ENCODE measurements at places on chromosomes 7 and 10.

DNA sequence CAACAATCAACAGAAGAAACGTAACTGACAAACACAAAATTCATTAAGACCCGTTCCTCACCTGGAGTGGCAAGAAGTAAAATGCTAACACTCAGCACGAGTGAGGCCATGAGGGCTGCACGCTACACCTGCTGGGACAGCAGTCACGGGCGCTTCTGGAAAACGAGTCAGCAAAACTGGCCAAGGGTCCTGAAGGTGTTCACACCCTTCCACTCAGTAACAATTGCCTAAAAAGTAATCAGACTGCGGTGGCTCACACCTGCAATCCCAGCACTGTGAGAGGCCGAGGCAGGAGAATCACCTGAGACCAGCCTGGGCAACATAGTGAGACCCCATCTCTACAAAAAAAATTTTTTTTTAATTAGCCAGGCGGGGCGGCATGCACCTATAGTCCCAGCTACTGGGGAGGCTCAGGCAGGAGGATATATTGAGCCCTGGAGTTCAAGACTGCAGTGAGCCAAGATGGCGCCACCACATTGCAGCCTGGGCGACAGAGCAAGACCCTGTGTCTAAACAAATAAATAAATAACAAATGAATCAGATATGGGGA is 199.1 kb downstream of the MAD1L1 start:
- no peaks in the 10 kb centered on the region for H3K27me3 ChIP-seq

DNA sequence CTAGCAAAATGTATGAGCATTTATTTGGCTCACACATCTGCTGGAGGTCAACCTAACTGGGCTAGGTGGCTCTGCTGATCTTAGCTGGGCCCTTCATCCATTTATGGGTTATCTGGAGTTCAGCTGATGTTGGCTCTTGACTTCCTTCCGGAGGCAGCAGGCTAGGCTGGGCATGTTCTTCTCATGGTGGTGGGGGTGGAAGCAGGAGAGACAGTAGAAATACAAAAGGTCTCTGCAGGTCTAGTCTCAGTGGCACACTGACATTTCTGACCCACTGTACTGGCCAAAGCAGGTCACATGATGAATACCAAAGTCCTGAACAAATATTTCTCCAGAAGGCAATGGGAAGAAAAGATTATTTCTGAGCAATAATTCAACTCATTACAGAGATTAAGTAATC is 334.6 kb downstream of the CRPPA start:
- DNase-seq: no peak
- H3K36me3 ChIP-seq: no peaks in the 10 kb centered on the region
- H3K27me3 ChIP-seq: no peaks in the 10 kb centered on the region
- H3K4me1 ChIP-seq: no peaks in the 10 kb centered on the region
- no peak overlapping the region for H3K4me3 ChIP-seq
- no peak overlapping the region for H3K27ac ChIP-seq

DNA sequence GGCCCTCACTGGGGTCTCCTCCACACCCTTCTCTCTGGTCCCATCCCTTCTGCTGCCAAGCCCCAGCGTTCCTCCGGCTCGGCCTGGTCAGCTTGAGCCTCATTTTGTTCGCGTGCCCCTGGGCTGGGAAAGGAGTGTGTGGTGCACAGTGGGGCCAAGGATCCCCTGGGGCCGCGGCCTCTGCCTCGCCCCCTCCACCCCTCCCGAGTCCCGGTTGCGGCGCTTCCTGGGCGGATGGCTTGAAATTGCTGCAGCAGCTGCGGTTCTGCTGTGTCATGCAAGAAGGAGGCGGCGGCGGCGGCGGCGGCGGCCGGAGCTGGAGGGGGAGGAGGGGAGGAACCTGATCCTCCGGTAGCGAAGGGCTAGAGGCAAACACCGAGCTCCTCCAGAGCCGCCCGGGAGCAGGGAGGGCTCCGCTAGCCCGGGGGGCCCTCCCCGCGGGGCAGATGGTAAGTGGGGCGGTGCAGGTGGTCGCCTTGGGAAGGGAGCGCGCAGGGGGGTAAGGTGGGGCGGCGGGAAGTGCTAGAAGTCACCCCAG is 217.8 kb upstream of the MKLN1 start:
- peaks cover 7% of the 10 kb centered on the region for H3K4me1 ChIP-seq
- no peaks in the 10 kb centered on the region for H3K27me3 ChIP-seq
- peak; percentile 78 for DNase-seq

- H3K36me3 ChIP-seq: no peaks in the 10 kb centered on the region
- peak; percentile 70 for DNase-seq
- H3K4me1 ChIP-seq: peaks cover 5% of the 10 kb centered on the region
- H3K4me3 ChIP-seq: peak overlapping the region; percentile 100
- H3K27ac ChIP-seq: peak overlapping the region; percentile 59
Observed at GRCh38 chr10:23096802-23097549, 1.6 kb downstream of the MSRB2 start.

DNA sequence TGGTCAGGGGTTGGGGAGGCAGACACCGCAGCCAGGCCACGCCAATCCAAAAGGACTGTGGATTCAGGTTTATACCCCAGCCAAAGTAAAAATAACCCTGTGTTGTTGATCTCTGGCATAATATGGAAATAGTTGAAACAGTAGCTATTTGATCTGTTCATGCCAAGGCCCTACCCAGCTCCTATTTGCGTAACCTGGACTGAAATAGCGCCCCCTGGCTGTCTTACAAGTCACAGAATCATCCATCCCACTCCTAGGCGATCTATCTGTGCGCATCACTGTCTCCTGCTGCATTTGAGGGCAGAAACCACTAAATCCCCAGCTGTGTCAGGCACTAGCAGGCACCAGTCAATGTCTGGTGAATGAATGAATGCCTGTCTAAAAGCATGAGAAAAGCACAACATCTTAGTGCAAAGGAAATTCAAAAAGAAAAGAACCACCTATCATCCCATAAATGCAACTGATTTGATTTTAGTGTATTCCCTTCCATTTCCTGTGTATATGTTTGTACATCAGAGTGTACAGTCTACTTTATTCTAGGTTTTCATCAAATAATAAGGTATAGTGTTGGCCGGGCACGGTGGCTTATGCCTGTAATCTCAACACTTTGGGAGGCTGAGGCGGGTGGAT is 160.0 kb downstream of the SLIT1 start:
- no peak overlapping the region for H3K27ac ChIP-seq
- peaks cover 7% of the 10 kb centered on the region for H3K4me1 ChIP-seq
- H3K4me3 ChIP-seq: no peak overlapping the region
- H3K27me3 ChIP-seq: peaks cover 3% of the 10 kb centered on the region
- peak; percentile 40 for DNase-seq

DNA sequence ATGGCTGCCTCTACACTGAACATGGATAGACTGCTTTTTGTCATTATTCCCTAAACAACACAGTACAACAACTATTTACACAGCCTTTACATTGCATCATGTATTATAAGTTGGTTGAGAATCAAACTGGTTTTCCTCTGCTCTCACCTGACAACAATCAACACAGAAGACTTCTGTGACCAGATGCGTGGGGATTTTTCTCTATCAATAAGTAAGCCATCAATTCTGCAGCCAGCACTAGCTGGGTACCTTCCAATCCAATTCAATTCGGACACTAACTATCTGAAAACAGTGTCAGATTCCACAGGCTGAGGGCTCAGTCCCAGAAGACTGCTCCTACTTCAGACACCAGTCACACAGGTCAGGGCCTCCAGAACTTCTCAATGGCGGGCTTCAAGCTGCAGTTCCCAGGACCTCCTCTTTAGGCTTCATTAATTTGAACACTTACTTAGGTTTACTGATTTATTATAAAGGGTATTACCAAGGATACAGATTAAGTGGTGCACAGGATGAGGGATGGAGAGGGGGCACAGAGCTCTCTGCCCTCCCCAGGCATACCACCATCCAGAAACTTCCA is 36.4 kb upstream of the ASL start:
- peaks cover 3% of the 10 kb centered on the region for H3K4me1 ChIP-seq
- H3K36me3 ChIP-seq: no peaks in the 10 kb centered on the region

- no peaks in the 10 kb centered on the region for H3K4me1 ChIP-seq
- H3K27ac ChIP-seq: no peak overlapping the region
- no peak overlapping the region for H3K4me3 ChIP-seq
- no peak for DNase-seq
Observed at GRCh38 chr7:24685708-24686107, 71.6 kb downstream of the GSDME start.

GRCh38 chr7:100673942-100674410 is 436 bp downstream of the GNB2 start:
- DNase-seq: no peak
- H3K27ac ChIP-seq: peak overlapping the region; percentile 97
- peaks cover 4% of the 10 kb centered on the region for H3K4me1 ChIP-seq
- peaks cover 24% of the 10 kb centered on the region for H3K36me3 ChIP-seq
- no peaks in the 10 kb centered on the region for H3K27me3 ChIP-seq
- H3K4me3 ChIP-seq: peak overlapping the region; percentile 85

GRCh38 chr10:4099202-4099601 is 314.2 kb upstream of the KLF6 start:
- H3K36me3 ChIP-seq: no peaks in the 10 kb centered on the region
- H3K4me1 ChIP-seq: no peaks in the 10 kb centered on the region
- DNase-seq: no peak

DNA sequence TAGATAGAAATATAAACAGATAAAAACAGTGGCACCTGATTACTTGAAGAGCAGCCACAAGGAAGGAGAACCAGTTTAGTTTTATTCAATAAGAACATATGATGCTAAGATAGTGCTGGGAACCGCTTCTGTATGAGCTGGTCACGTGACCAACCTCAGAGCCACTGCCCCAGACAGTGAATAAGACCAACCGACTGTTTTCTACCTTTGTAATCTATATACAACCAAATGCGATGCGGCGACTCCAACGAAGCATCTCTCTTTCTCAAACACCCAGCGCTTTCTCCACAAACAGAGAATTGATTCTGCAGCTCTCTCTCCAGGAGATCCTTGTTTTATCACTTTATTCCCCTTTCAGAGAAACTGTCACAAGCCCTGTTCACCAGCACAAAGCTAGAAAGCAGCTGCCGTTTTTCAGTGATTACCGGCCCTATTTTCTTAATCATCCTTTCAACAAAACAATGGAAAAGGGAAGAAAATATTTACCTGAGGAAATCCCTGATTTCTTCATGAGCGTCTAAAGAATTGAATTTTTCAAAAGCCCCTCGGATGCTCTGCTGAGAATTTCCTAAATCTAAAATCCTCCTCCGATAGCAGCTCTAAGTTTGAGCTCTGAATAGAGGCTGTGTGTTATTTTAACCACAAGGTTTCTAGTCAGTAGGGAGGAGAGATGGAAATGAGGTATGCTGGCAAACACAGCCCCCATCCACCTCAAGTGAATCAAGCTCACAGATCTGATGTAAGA is 55.7 kb upstream of the JCAD start:
- no peak overlapping the region for H3K4me3 ChIP-seq
- H3K36me3 ChIP-seq: no peaks in the 10 kb centered on the region
- H3K27me3 ChIP-seq: peaks cover 7% of the 10 kb centered on the region
- H3K27ac ChIP-seq: no peak overlapping the region
- peak; percentile 26 for DNase-seq
- H3K4me1 ChIP-seq: no peaks in the 10 kb centered on the region

- H3K4me3 ChIP-seq: no peak overlapping the region
- no peaks in the 10 kb centered on the region for H3K36me3 ChIP-seq
- no peak for DNase-seq
- no peaks in the 10 kb centered on the region for H3K27me3 ChIP-seq
- no peak overlapping the region for H3K27ac ChIP-seq
- H3K4me1 ChIP-seq: no peaks in the 10 kb centered on the region
Observed at GRCh38 chr7:79624336-79624735, 170.9 kb upstream of the MAGI2 start.

GRCh38 chr10:23024002-23024401 is 71.4 kb upstream of the MSRB2 start:
- H3K4me1 ChIP-seq: no peaks in the 10 kb centered on the region
- no peak for DNase-seq
- no peaks in the 10 kb centered on the region for H3K27me3 ChIP-seq
- H3K4me3 ChIP-seq: no peak overlapping the region
